ENCODE measurements at places on chromosomes 7 and 10. TPM values are rescaled to one million over a fixed set of nuclear protein-coding genes. Genes with fewer than 3 reads are reported as not detected.

The NRP1 gene
- total RNA-seq, result 151 TPM

DNA sequence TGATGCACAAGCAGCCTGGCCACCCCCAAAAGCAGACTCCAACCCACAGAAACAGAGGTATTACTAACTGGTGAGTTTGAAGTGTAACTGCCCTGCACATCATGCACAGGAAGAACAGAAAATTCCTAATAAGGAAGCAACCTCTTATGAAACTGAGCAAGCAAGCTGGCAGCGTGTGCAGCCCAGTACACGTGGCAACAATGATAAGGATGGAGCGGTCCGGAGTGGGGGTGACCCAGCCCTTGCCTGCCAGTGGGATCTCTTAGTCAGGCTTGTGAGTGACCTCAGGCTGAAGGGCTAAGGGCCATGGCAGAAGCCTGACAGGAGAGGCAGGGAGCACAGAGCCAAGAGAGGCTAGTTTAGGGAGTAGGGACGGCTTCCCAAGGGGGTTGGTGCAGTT is 22.1 kb upstream of the AOAH start:
- no peak for DNase-seq

The CDC14C gene
- not detected for total RNA-seq

GRCh38 chr7:113491305-113491704 is 373.0 kb upstream of the SMIM30 start:
- no peak for DNase-seq

GRCh38 chr7:131633342-131633843 is 77.0 kb upstream of the PODXL start:
- peak; percentile 31 for DNase-seq

The VWA2 gene
- not detected for total RNA-seq

The MMD2 gene
- total RNA-seq, result 0.17 TPM
